ENCODE measurements at places on chromosomes 13 and 19. TPM values are rescaled to one million over a fixed set of nuclear protein-coding genes. Genes with fewer than 3 reads are reported as not detected.

- no peak for DNase-seq
Observed at GRCh38 chr19:45821103-45821521, 6.0 kb upstream of the RSPH6A start.

GRCh38 chr13:23903906-23904280, 6.6 kb upstream of the C1QTNF9B start:
- DNase-seq: no peak

LENG9 gene
- 20.6 TPM for total RNA-seq

TGDS gene
- total RNA-seq: 34.4 TPM

GRCh38 chr13:98273824-98274742, 97.0 kb upstream of the RNF113B start:
- DNase-seq: no peak

- no peak for DNase-seq
Observed at GRCh38 chr13:50766013-50766412, 77.5 kb downstream of the DLEU7 start.

DNA sequence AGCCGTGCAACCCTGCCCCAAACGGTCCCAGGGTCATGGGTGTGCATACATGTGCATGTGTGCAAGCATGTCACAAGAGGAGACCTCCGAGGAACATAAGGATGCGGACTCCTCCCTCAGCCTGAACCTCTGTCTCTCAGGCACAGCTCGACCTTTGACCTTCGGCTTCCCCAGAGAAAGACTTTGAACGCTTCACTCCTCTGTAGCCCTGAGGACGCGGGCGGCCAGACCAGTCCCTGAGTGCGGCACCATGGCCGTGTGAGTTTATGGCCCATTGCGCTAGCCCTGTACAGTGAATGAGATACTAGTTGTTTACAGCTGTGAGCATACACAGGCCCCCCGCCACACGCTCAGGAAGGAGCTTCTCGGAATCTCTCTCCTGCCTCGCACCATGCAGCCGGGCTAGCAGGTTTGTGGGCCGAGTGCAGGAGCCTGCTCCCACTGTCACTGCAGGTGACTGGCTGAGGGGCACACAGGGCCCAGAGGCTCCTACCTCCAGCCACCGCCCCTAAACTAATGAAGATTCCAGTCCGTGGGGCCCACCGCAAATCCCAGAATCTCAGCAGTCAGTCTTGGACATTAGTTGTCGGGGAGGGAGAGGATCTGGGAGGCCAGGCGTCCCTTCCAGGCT, 10.8 kb downstream of the RASA3 start:
- no peak for DNase-seq

DNA sequence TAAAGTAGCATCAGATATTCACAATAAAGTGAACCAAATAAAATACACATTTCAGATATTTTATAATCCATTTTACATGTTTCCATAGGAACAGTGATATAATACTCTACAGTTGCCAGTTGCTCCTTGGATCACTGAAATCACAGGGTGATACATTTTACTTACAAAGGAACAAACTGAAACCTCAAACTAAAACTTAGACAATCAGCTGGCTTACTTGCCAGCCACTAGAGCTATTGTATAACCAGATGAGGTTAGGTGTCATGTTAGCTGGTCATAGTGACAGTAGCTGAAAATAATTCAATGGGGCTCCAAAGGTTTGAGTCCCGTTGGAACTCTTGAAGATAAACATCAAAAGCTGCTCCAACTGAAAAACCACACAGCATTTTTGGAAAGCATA, 274.6 kb downstream of the ITGBL1 start:
- no peak for DNase-seq

- no peak for DNase-seq
Observed at GRCh38 chr13:40777809-40778175, 6.8 kb upstream of the MRPS31 start.

- DNase-seq: no peak
Observed at GRCh38 chr13:67235265-67235664, 5.1 kb upstream of the PCDH9 start.

DNA sequence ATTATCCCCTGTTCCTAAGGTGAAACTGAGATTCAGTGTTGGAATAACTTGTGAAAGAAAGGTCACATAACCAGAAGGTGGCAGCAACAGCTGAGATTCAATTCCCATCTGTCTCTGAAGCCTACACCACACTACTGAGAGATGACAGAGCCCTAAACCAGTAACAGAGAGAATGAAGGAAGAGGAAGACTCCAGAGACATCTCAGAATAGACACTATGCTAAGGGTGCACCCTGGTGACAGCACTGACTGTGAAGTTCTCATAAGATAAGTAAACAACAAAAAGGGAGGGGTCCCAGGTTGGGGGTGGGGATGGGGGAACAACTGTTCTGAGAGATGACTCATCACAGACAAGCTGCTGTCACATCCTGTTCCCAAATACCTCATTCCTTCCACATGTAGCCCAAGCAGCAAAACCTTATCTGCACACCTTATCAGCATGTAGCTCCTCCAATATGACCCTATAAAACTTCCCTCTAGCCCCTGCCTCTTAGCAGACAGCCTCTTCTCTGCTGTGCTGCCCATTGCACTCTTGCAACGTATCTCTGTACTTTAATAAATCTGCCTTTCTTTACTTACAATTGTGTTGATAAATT, 46.5 kb downstream of the UTP14C start:
- DNase-seq: no peak

DNA sequence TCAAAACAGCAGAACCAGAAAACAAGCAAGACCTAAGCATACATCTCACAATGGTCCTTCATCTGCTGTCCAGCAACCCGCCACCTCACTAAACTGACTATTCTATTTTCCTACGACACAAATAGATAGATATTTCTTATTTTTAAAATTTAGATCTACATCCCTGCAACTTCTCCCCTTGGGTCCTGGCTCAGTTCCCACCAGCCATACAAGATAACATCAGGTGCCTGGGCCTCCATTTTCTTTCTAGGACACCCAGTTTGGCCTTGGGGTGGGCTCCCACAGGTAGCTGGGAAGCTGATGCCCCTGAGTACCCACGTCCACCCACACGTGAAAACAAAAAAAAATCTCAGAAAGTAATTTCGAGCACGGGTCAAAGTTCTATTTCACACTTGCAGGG, 47.6 kb downstream of the TGDS start:
- no peak for DNase-seq

- no peak for DNase-seq
Observed at GRCh38 chr13:39023316-39023715, 14.6 kb downstream of the PROSER1 start.

ADGRE3 gene
- total RNA-seq: not detected

TMEM91 gene
- total RNA-seq: 0.25 TPM

GRCh38 chr19:30673336-30673735, 301.2 kb downstream of the ZNF536 start:
- DNase-seq: no peak

GRCh38 chr13:109297628-109298027, 488.8 kb downstream of the IRS2 start:
- DNase-seq: no peak

- peak; percentile 45 for DNase-seq
Observed at GRCh38 chr13:57629391-57629804, 2.1 kb upstream of the PCDH17 start.

GRCh38 chr13:67130444-67130843, 99.7 kb downstream of the PCDH9 start:
- no peak for DNase-seq

UBE2L5 gene
- not detected for total RNA-seq

- DNase-seq: no peak
Observed at GRCh38 chr13:98389319-98389718, 187.6 kb downstream of the STK24 start.

SWSAP1 gene
- 6.2 TPM for total RNA-seq

- peak; percentile 36 for DNase-seq
Observed at GRCh38 chr19:52170304-52170703, 1.1 kb downstream of the ZNF836 start.
